ENCODE measurements at places on chromosomes 16 and 17.
A peak's percentile ranks its signal among the peaks of the same experiment; 100 is the strongest.

- DNase-seq: no peak
Measured at GRCh38 chr17:11578998-11579397, 19.3 kb upstream of the DNAH9 start.

- DNase-seq: peak; percentile 45
Measured at GRCh38 chr17:50151937-50152547, 1.6 kb upstream of the PPP1R9B start.

DNA sequence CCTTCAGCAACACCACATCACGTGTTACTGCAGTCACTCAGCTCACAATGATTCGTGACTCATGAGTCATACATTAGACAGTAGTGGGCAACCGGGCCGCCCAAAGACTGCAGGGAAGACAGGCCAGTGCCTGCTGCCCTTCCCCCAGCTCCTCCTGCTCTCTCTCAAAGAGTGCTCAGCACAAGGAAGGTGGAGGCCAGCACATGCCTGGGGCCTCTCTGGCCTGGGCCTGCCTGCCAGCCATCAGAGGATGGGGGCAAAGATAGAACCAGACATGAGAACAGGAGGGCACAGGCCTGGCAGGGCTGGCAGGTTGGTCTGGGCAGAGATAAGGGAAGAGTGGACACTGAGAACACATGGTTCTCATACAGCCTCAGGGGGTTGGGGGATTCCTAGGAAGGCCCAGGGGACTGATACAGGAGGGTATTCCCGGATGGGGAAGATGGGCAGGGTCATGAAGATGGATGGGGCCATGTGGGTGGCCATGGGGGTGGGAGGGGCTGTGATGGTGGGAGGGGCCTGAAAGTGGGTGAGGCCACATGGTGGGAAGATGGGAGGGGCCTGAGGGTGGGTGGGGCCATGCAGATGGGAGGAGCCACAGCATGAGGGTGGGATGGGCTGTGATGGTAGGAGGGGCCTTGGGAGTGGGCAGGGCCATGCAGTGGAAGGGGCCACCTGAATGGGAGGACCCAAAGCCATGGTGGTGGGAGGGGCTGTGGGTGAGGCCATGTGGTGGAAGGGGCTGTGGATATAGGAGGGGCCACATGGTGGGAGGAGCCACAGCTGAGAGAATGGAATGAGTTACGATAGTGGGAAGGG, 29.0 kb downstream of the KATNB1 start:
- peak; percentile 33 for DNase-seq

GRCh38 chr17:47952171-47953021, 5.3 kb downstream of the PRR15L start:
- DNase-seq: no peak

GRCh38 chr17:4560421-4560820, at the start of gene GGT6:
Gene GGT6 (minus strand): TSS chr17:4560577. CDS start chr17:4560521, 56 bp downstream.
- DNase-seq: no peak

DNA sequence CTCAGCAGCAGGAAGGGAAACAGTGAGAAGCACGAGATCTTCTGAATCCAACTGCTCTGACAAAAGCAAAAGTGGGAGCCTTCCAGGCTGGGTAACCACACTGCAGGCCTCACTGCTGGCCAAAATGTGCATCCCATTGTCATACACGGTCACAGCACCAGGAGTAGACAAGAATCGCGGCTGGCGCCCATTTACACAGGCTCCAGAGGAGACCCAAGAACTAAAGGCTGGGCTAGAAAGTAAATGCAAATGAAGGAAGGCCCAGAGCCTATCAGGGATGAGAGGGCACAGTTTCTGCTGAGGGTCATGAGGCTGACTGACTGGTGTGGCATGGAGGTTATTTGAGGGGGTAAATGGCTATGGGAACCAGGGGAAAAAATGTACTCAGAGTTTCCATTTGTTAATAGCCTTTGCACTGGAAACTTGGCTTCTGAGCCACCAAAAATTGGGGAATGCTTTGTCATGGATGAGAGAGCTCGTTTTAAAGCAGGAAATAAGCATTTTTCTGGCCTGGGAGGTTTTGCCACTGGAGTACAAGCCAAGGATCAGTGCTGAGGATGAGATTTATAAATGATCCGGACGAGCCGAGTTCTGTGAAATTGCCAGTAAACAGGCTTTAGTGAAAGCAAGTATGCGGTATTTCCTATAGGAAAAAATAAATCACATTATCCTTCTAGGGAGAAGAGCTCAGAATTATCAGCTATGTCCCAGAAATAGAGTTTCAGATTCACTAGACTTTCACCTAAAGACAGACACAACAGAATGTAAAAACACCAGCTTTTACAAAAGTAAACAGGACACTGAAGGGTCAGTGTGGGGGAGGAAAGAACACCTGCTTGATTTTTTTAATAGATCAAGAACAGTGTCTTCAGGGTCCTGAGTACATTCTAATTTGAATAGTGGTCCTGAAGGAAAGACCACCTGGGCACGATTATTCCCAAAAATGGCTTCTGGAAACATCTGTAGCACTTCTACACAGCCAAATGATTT, 66.9 kb upstream of the GSG1L start:
- no peak for DNase-seq

GRCh38 chr16:83781-84615, 6.0 kb downstream of the MPG start:
- DNase-seq: no peak

GRCh38 chr17:63939884-63940283, 7.8 kb upstream of the CD79B start:
- DNase-seq: no peak

DNA sequence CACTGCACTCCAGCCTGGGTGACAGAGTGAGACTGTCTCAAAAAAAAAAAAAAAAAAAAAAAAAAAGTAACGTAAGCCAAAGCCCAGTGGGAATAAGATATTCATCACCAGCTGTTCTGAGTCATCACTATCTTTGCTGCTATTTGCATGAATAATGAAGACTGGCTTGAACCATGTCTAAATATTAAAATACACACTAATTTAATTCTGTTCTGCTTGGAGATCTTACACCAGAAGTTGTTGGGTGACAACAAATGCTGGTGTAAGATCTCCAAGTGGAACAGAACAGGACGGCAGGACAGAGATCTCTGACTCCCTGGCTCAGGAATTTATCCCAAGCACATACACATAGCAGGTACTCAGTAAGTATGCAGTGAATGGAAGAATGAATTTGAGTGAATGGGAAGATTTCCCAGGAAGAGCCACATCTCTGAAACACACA, 19.6 kb downstream of the DNAH17 start:
- no peak for DNase-seq

DNA sequence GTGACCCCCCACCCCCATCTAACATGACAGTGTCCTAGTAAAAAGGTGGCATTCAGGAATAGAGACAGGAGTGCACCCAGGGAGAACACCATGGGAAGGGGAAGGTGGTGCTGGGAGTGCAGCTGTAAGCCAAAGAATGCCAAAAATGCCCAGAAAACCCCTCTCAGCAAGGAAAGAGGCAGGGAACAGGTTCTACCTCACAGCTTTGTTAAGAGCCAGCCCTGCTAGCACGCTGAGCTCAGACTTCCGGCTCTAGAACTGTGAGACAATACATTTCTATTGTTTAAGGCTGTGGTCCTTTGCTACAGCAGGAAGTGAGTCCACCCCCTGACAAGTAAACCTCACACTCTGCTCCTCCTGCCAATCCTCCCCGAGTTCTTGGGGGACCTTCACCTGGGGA, 302.4 kb upstream of the N4BP1 start:
- no peak for DNase-seq
